ENCODE measurements at places on chromosomes 16 and 17.

GRCh38 chr16:68285683-68286082, 21.4 kb downstream of the SLC7A6 start:
- no peak for DNase-seq

DNA sequence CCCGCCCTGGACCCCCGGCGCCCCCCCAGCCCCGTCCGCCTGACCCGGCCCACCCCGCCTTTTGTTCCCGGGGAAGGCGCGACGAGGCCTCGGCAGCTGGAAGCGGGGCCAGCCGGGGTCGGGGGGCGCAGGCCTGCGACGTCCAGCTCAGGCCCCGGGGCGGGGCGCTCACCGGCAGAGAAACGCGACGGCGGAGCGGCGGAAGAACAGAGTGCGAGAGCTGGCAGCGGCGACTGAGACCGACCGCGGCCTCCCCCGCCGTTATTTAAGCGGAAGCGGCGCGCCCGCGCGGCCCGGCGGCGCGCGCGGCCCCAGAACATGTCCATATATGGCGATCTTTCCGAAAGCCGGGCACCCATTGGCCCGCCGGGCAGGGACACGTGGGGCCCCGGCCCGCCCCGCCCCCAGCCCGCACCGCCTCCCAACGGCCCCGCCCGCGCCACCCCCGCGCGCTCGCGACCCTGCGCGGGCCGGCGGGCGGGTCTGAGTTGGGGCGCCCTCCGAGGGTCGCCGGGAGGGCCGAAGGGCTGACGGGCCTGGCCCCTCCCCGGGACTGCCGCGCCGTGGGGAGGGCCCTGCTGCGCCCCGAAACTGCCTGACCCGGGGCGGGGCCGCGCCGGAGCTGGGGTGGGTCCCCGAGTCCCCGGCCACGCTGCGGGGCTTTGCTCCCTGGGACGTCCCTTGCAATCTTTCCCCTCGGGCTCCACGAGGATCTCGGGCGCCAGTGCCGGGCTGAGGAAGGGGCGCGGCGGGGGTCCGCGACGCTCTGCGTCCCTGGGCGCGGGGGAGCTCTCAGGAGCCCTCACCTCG, at the start of gene ACTG1:
Gene ACTG1 (minus strand): TSS at position 238 of the 810 bp plus-strand sequence. CDS start 445 bp downstream, outside the sequence.
- DNase-seq = peak; percentile 84

DNA sequence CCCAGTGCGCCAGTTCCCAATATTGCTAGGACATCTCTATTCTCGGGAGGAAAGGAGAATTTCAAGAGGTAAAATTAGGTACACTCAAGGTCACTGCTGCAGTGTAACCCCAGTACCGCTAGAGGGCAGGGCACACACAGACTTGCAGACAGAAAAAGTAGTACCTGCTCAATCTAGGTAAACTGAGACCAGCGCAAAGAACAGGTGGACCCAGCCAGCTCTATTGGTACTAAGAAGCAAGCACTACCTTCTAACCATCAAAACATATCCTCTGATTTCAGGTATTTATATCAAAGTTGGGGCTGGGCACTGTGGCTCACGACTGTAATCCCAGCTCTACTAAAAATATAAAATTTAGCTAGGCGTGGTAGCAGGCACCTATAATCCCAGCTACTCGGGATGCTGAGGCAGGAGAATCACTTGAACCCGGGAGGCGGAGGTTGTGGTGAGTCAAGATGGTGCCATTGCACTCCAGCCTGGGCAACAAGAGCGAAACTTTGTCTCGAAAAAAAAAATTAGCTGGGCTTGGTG, 3.6 kb upstream of the WDR81 start:
- DNase-seq = peak; percentile 28

- no peak for DNase-seq
These were observed 11.7 kb upstream of the COX10 start for GRCh38 chr17:14057591-14057990.

DNA sequence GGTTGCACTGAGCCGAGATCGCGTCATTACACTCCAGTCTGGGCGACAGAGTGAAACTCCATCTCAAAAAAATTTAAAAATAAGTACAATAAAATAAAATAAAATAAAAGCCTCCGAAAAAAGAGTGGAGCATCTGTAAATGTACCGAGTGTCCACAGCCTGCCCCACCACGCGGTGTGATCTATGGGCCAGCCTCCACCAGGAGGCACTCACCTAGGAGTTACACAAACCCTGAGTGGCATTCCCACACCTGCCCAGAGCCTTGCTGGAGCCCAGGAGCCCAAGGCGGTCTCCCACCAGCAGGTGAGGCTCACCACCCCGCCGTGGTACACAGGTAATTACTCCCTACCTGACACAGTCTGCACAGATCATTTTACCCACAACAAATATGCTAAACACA, 183.2 kb downstream of the ZNF423 start:
- DNase-seq = no peak

DNA sequence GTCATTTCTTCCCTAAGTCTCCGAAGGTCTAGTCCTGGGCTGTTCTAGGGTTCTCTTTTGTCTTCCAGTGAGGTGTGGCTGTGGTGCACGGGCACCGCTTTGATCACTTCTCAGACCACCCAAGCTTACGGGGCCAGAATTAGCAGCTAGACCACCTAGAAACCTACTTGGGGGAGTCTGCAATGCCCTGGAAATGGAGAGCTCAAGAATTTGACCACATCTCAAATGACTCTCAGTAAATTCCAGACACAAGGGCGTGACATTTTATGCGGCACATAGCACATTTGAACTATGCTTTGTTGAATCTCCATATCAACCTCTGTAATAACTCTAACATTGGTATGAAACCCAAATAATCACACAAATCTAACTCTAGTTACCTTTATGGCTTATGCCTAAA, 24.9 kb downstream of the TRIM16 start:
- no peak for DNase-seq

- DNase-seq = no peak
These were observed 35.2 kb downstream of the MBTD1 start for GRCh38 chr17:51224402-51225262.

- DNase-seq = no peak
These were observed 60.5 kb downstream of the CREBBP start for GRCh38 chr16:3819746-3820724.

- DNase-seq = no peak
These were observed 52.5 kb downstream of the WSB1 start for GRCh38 chr17:27346228-27346899.

- DNase-seq = no peak
These were observed 68.5 kb downstream of the WWP2 start for GRCh38 chr16:69830534-69831211.

- no peak for DNase-seq
These were observed 26.4 kb upstream of the MAPK3 start for GRCh38 chr16:30149250-30149930.

DNA sequence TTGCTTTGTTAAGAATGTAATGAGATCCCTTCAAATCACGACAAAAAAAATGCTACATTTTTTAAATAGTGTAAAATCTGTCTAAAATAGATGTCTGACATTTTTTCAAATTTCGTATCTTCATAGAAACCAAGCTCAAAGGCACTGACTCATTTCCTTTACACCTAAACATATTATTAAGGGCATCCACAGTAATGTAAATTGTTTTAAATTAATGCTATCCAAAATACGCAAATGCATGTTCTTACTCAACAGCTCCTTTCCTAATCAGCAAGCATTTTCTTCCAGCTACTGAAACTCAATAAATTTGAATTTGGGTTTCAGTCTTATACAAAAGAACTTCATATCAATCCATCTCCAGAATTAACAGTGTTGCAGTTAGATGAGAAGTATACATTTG, 4.3 kb downstream of the C16orf87 start:
- no peak for DNase-seq

DNA sequence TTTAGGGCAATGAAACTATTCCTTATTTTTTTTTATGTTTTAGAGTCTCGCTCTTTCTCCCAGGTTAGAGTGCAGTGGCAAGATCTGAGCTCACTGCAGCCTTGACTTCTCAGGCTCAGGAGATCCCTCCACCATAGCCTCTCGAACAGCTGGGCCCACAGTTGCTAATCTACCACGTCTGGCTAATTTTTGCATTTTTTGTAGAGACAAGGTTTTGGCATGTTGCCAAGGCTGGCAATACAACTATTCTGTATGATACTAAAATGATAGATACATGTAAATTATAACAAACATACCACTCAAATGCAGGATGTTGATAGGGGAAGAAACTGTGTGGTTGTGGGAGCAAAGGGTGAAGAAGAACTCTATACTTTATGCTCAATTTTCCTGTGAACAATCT, 401.3 kb downstream of the ZFHX3 start:
- DNase-seq = no peak

- DNase-seq = no peak
These were observed 60.9 kb downstream of the CACNG1 start for GRCh38 chr17:67105213-67105612.

DNA sequence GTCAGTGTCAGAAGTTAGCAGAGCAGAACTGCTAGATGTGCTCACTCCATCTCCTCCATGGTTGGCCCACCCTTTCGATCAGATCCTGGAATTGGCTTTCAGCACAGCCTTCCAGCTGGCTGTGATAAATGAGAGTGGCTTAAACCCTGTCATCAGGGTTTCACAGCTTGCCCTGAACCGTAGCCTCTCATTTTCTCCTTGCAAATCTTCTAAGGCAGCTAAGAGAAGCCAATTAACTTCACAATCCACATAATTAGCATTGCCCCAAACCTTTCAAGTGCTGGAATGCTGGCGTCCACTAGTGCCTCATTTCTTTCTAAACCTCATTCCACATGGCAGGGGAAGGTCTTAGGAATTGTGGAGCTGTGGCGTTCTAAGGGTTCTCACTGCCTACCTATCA, 21.7 kb downstream of the MILR1 start:
- no peak for DNase-seq

- DNase-seq = no peak
These were observed 188.5 kb downstream of the MAP2K6 start for GRCh38 chr17:69602972-69603371.

- no peak for DNase-seq
These were observed 22.1 kb upstream of the STH start for GRCh38 chr17:45976755-45977505.

GRCh38 chr16:49460786-49461470, 87.3 kb downstream of the C16orf78 start:
- DNase-seq = no peak

- DNase-seq = no peak
These were observed 41.7 kb downstream of the TIMM22 start for GRCh38 chr17:1038459-1039122.

GRCh38 chr16:81581107-81581506, 136.5 kb downstream of the CMIP start:
- no peak for DNase-seq

DNA sequence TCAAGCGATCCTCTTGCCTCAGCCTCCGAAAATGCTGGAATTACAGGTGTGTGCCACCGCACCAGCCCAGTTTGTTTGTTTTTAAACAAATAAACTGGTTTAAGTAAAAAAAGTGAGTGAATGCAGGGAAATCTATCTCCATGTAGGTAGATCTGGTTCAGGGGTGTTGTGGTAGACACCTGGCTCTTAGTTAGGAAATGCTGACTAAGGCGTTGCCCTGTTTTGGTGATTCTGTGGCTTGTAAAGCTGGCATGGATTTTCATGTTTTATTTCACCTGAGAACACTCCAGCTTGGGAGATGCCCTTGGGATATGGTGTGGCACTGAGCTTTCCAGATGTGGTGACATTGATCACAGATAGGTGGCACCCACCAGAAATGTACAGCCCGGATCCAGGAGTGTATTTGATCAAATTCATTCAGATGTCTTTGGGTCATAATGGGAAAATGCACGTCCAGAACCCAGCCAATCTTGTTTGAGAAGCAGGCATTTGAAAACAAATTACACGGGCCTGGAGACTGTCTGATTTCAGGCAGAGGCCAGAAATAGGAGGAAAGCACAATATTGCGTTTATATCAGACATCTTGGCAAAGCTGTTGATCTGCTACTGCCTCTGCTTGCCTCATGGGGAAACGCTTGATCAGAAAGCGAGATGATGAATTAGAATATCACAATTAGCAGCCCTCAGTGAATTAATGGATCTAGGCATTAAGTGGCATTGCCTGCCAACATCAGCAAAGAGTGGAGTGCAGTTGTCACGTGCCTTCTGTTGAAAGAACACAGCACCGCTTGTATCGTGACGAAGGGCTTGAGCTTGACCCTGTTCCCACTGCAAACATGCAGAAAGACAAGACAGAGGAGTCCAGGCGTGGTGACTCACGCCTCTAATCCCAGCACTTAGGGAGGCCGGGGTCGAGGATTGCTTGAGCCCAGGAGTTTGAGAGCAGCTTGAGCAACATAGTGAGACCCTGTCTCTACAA, 7.3 kb upstream of the IL34 start:
- DNase-seq = no peak

DNA sequence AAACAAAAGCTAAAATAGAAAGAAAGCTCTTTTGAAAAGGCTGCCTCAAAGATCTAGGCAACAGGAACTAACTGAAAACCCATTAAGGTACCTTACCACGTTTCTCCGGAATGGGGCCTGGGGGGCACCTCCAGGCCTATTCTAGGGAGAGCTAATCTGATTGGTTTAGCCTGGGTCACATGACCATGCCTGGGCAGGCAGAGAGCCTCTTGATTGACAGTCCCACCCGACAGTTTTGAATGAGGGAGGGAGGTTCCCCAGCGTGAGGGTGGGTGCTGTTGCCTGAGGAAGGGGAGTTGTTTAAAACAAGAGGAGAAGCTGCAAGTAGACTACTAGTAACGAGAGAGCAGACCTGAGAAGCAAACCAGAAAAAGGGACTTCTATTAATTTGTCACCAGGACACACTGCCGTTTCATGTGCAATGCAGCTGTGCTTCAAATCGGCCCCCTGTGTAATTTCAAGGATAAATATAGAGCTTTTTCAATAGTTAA, 143.4 kb upstream of the HS3ST2 start:
- DNase-seq = no peak

DNA sequence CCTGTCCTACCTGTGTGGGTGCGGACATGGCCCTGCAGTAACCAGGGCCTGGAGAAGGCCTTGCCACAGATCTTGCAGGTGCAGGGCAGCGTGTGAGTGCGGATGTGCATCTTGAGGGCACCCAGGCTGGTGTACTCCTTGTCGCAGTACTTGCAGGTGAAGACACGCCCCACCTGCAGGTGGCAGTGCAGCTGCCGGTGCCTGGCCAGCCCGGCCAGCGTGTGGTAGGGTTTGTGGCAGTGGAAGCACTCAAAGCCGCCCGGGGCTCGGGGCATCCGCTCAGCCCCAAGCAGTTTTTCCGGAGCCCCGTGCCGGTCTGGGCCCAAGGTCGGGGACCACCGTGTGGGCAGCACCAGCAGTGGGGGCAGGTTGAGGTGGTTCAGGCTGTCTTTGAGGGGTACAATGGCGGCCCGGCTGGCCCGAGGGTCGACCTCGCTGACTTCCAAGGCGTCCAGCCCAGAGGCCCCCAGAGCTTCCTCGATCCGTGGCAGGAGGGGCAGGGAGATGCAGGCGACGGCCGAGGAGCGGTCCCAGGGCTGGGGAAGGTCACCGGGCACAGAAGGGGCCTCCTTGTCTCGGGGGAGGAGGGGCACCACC, 5.1 kb downstream of the SNAI3 start:
- DNase-seq = no peak

- DNase-seq = no peak
These were observed 2.5 kb downstream of the KIF19 start for GRCh38 chr17:74328487-74328886.

Data from T-helper 22 cell (primary cell).